ENCODE measurements at places on chromosomes 12 and 14.

DNA sequence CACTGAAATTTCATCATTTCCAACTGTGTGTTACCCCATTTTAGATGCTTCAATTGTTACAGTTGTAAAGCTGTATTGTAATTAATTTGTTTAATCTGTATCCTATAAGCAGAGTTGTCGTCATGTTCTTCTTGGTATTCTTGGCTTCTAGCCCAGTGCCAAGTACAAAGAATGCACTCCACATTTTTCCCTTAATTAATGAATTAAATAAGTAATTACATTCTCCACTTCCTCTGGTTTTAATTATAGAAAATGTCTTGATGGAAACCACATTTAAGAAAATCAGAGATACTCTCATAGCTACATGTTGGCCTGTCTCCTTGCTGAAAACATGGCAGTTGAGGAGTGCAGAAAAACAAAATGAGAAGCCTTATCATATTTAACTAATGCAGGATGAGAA is 746 bp downstream of the DNAI7 start:
- no peak for DNase-seq

DNA sequence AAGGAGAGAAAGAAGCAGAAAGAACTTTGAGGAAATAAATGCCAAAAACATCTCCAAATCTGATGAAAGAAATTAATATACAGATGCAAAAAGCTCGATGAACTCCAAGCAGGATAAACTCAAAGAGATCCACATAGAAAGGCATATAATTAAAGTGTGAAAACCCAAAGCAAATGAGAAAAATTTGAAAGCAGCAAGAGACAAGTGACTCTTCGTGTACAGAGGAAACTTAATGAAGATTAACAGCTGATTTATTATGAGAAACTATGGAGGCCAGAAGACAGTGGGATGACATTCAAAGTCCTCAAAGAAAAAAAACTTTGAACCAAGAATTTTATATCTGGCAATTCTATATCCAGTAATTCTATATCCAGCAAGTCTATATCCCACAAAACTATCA is 163.0 kb upstream of the TMCC3 start:
- no peak for DNase-seq

- DNase-seq: no peak
Observed at GRCh38 chr12:62106547-62107185, 153.5 kb upstream of the USP15 start.

GRCh38 chr12:6828781-6829535 is 751 bp downstream of the P3H3 start:
- no peak for DNase-seq

GRCh38 chr14:68191567-68192321 is 372.2 kb downstream of the RAD51B start:
- no peak for DNase-seq

DNA sequence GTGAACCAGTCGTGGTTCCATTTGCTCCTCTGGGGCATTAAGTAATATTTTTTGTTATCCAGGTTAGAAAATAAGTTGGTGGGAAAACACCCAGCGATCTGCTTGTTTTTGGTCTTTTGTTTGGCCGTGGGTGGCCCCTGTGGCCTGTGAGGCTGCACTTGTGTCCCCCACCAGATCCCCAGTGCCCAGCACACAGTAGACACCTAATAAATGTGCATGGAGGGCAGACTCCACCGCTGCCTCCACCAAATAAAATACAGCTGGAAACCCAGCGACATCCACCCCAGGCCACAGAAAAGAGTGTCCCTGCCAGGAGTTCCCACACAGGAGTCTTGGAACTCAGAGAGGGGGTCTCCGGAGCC is 8.3 kb upstream of the PPP1R13B start:
- no peak for DNase-seq

DNA sequence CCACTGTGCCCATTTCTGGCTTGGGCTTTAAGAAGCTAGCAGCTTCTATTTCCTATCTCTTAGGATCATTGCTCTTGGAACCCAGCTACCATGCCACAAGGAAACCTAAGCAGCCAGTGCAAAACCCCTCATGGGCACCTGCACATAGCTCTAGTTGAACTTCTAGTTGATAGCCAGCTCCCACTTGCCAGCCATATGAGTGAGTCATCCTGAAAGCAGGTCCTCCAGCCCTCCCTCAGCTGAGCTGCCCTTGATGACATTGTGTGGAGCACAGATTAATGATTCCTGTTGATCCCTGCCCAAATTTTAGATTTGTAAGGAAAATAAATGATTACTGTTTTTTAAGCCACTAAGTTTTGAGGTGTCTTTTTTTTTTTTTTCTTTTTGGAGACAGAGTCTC is 234.2 kb upstream of the FBXO33 start:
- DNase-seq: no peak

- no peak for DNase-seq
Observed at GRCh38 chr12:32902287-32902997, 5.9 kb upstream of the PKP2 start.

DNA sequence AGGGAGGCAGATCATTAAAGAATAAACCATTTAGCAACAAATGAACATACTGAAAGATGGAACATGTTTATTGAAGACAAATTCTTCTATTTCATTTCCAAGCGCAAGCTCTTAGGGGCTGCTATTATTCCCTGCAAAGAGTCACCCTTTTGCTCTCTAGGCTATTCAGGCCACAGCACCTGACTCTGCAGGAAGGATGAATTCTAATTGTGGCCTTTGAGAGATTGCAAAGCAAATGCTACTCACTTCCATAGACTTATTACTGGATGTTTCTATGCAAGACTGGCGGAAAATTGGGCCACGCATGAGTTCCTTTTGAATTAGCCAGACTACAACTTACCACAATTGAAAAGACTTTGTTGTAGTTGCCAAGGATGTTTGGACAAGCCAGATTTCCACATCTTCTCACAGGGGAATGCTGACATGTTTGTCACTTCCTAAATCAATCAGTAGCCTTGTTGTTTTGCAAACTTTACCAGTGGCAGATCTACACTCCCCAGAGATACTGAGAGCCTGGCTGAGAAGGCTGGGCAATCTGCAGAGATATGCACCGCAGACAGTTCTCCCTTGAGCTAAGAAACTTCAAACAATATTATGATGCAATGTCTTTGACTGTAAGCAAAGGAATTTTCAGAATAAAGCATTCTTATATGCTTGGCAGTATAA is 334.3 kb upstream of the SYT1 start:
- no peak for DNase-seq

DNA sequence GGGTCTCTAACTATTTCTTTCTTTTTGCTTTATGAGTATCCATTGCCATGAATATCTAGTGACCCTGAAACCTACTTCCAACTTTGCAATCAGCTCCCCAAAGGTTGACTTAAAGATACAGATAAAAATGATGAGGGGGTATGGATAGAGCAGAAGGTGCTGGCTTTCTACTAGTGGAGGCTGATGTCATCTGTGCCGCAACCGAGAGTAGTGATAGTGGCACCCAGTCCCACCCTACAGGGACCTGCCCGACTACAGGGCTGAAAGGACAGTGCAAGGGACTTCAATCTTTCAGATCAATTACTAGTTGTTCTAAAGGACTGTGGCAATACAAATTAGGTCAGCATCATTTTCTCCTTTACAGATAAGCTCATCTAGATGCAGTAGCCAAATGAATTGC is 806.0 kb downstream of the VRK1 start:
- DNase-seq: no peak
